ENCODE measurements at places on chromosomes 4 and X.

DNA sequence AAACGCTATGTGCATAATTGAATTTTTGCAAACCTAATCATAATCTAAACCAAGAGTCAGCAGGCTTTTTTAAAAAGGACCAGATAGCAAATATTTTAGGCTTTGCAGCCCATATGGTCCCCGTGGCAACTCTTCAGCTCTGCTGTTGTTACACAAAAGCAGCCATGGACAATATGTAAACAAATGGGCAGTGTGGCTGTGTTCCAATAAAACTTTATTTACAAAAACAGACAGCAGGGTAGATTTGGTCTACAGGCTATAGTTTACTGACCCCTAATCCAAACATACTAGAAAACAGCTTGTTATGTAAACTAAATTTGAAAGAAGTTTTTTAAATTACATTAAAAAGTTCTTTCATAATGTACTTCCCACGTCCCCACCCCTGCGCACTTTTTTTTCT lies 53.1 kb downstream of the FUNDC1 start:
- DNase-seq: no peak

- DNase-seq: peak; percentile 68
These were observed 1699.2 kb upstream of the IGFBP7 start for GRCh38 chr4:58809366-58809765.

DNA sequence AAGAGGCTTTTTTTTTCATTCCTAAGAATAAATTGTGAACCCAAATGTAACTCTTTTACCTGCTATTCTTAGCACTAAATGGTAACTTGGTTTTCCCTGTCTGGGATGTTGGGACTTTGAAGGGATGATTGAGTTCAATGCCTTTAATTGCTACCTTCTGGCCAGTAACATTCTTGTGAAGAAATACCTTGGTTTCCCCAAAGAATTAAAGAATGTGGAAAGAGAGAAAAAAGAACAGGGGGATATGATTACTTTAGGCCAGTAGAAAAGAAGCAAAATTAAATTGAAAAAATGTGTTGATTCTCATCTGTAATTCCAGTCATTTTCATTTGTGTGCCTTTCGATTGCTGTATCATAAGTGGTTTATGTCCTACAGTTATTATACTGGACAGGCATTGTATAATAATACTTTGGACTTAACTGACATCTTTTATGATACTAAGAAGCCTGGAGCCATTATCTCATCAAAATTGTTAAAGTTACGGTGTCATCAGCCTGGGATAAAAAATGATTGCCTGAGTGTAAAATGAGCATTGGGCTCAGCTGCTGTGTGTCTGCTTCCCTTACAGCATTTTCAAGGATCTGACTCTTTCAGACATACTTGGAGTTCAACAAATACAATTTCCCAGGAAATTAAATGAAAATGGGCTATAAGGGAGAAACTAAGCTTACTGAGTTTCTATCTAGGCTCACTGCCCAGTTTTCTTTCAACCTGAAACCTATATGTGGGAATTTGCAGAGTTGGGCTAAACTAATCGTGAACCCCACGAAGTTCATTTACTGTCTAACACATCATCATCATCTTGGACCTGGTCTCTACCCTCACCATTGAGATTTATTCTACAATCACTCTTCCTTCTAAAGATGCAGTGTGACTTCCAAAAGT lies 146.3 kb downstream of the SHROOM3 start:
- DNase-seq: no peak

GRCh38 chr4:40388239-40388638 lies 53.1 kb downstream of the CHRNA9 start:
- DNase-seq: peak; percentile 88

DNA sequence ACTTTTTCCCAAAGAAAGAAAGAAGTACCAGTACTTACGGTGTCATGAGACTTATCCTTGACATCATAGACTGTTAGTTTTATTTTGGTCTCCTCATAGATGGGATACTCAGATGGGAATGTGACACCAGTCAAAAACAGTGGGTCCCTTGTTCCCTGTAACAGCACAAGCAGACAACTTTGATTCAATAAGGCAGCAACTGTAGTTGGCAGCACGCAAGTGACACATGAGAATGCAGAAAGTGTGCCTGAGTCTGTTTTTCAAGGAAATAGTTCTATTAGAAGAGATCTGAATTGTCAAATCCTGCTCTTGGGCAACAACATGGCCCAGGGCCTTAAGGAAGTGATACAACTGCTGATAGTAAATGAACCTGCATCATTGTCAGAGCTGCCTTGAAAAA lies 443.2 kb downstream of the INPP4B start:
- DNase-seq: peak; percentile 31

DNA sequence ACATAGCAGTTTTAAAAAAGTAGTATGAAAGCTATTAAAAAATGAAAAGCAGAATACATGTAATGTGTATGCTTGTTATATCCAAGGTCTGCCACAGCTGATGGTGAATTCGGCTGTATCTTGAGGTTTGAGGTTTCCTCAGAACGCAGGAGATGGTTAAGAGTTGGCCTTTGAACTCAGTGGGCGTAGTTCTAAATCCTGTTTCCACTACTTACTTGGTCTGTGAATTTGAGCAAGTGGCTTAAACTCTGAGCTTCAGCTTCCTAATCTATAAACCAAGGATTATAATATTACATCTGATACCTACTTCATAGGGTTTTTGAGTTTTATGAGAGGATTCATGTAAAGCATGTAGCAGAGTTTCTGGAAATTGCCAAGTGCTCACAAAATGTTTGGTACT lies 125.2 kb downstream of the STIM2 start:
- DNase-seq: peak; percentile 56

DNA sequence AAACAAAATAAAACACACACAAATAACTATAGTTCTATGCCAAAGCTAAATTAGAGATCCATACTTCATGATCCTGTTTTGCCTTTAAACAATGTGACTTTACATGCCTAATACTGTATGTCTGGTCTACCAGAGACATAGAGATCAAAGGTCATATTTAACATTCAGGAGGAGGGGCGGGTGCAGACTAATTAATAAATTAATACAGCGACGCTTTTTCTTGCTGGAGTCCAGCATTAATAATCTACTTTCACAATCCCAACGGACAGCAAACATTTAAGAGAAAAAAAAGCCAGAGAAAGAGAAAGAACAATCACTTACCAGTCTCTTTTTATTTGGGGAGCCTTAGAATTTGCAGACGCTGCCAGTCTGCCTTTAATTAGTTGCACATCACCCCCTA lies 509 bp downstream of the CXXC4 start:
- DNase-seq: no peak

DNA sequence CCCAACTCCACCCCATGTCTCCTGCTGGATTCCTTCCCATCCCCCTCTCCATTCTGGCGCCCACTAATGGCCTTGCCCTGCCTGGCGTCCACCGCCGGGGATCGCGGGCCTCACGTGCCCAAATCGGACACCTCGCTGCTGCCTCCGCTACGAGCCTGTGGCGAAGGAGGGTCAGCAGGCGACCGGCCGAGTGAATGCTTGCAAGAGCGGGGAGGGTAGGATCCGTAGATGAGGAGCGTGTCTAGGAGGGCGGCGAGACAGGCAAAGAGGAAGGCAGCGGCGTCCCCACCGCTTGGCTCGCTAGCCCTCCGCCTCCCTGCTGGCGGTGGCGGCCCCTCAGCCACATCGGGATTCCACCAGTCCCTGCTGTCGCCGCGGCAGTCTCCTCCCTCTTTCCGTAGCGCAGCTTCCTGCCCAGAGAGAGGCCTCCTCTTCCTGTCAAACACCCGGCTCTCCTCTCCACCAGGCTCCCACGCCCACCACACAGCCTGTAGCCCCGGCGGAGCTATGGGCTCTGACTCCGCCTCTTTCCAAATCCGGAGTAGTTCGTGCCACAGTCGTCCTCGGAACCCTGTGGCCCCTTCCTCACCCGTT lies at the start of gene SPIN2B:
Gene SPIN2B (minus strand): TSS at position 387 of the 594 bp plus-strand sequence.
- DNase-seq: peak; percentile 64

- DNase-seq: peak; percentile 62
These were observed 160.1 kb downstream of the CBR4 start for GRCh38 chr4:168849997-168850396.

DNA sequence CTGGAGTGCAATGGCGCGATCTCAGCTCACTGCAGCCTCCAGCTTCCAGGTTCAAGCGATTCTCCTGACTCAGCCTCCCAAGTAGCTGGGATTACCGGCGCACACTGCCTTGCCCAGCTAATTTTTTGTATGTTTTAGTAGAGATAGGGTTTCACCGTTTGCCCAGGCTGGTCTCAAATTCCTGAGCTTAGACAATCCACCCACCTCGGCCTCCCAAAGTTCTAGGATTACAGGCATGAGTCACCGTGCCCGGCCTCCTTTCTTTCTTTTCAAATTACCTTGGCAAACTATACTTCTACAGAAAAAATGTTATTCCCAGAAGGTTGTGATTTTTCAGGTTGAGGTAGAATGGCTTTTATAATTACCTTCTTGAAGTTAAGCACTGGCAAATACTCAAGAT lies 321.9 kb upstream of the PRPS2 start:
- no peak for DNase-seq

DNA sequence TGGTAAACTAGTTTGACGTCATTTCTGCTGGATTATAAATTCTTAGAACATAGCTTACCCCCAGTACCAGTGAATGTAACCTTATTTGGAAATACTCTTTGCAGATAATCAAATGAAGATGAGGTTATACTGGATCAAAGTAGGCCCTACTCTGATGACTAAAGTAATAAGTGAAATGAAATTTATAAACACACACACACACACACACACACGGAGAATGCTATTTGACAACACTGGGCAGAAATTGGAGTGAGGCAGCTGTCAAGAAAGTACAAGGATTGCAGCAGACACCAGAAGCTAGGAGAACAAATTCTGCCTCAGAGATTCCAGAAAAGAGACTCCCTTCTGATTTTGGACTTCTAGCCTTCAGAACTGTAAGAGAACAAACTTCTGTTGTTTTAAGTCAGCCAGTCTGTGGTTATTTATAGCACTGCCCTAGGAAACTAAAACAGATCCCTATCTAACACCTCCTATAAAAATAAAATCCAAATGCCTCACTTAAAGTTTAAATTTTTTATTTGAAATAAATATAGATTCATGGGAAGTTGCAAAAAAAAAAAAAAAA lies 448.6 kb downstream of the PCDH18 start:
- DNase-seq: no peak

- no peak for DNase-seq
These were observed 31.0 kb downstream of the RPS6KA3 start for GRCh38 chrX:20235755-20236154.

DNA sequence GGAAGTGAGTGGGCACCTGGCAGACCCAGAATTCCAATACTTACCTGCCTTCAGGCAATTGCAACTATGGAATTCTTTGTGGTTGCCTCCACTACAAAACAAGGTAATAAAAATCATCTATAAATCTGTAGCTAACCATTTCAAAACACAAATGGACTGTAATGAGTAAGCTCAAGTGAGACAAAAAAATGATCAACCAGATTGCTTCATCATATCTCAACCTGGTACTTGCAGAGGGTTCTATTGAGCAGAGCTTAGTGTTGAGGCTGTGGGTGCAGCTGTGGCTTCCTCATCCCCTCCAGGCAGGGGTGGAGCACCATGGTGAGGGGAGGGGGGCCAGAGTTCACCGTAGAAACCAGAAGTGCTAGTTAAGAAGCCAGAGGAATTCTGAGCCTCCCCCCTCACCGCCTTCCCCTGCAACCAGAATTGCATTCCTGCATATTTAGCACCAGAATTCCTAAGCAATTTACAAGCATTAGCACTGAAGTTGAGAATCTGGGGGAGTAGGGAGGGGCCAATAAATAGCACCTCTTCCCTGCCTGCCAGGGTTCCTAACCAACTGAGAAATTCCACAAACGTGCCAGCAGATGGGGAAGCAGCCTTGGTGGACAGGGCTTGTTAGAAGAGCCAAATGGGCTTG lies 11.5 kb downstream of the CTAG1A start:
- peak; percentile 78 for DNase-seq

- no peak for DNase-seq
These were observed 7.5 kb downstream of the FRYL start for GRCh38 chr4:48772556-48772955.

DNA sequence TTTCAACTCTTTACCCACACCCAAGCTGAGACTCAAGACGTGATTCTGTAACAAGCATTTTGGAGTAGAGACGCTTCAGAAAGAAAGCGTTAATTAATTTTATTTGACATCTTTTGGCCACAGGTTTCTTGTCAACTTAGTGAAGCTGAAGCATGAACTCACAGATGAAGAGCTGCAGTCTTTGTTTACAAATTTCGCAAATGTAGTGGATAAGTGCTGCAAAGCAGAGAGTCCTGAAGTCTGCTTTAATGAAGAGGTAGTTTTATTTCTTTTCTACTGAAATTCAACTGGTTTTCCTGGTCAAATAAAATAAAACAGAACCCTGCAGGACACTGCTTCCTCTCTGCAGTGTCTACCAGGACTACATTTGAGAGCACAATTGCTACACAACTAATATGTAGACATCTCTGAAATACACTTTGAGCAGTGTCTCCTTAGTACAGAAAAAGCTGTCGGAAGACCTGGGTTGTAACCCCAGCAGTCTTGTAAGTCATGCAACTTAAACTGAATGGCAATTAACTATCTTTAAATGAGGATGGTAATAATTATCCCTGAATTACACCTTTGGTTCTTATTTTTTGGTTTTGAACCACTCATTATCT lies 20.2 kb downstream of the AFM start:
- DNase-seq: no peak

DNA sequence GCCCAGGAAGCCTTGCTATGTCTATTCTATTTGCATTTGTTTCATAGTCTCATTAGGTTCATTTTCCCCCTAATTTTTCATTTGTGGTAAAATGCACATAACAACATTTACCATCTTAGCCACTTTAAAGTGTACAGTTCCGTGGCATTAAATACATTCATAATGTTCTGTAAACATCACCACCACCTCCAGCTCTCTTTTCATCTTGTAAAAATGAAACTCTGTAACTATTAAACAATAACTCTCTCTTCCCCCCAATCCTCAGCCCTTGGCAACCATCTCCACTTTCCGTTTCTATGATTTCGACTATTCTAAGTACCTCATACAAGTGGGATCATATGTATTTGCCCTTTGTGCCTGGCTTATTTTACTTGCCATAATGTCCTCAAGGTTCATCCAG lies 19.9 kb downstream of the ARHGEF38 start:
- no peak for DNase-seq
